ENCODE measurements at places on chromosomes 12 and 14. TPM values are rescaled to one million over a fixed set of nuclear protein-coding genes. Genes with fewer than 3 reads are reported as not detected.

CLEC1B gene
- 1.5 TPM for polyA plus RNA-seq

HOTAIR gene
- polyA plus RNA-seq = not detected

SIX4 gene
- polyA plus RNA-seq = 1.0 TPM

KRT83 gene
- not detected for polyA plus RNA-seq

KCNC2 gene
- polyA plus RNA-seq = not detected

PLD4 gene
- 0.71 TPM for polyA plus RNA-seq

TAS2R43 gene
- not detected for polyA plus RNA-seq

LAG3 gene
- polyA plus RNA-seq = 1.2 TPM

TTC9 gene
- polyA plus RNA-seq = 4.3 TPM

MYF6 gene
- not detected for polyA plus RNA-seq

RHOF gene
- 16.5 TPM for polyA plus RNA-seq

SLC41A2 gene
- polyA plus RNA-seq = 22.4 TPM

DPPA3 gene
- not detected for polyA plus RNA-seq

BICDL1 gene
- polyA plus RNA-seq = 23.7 TPM

SUSD6 gene
- polyA plus RNA-seq = 70.7 TPM

OLR1 gene
- polyA plus RNA-seq = 18.6 TPM

EFCAB11 gene
- polyA plus RNA-seq = 4.2 TPM

TMEM106C gene
- 33.1 TPM for polyA plus RNA-seq

DBX2 gene
- polyA plus RNA-seq = 0.01 TPM

PTCSC3 gene
- 0.60 TPM for polyA plus RNA-seq
